GM04503 (cell line): ENCODE measurements at places on chromosomes 16 and 17.

- DNase-seq = no peak
Observed at GRCh38 chr16:13264749-13265552, 363.6 kb downstream of the SHISA9 start.

DNA sequence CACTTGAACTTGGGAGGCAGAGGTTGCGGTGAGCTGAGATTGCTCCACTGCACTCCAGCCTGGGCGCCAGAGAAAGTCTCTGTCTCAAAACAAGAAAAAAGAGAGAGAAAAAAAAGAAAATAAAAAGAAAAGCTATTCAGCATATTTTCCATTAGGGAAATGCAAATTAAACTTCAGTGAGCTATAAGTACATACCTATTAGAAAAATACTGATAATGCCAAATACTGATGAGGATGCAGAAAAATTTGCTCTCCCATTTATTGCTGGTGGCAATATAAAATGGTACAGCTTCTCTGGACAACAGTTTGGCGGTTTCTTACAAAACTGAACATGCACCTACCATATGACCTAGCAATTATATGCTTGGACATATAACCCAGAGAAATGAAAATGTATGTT is 9.8 kb downstream of the KRT10 start:
- no peak for DNase-seq

- no peak for DNase-seq
Observed at GRCh38 chr16:73916829-73917594, 379.6 kb upstream of the PSMD7 start.

- no peak for DNase-seq
Observed at GRCh38 chr17:44558334-44558709, 1.0 kb downstream of the FZD2 start.

DNA sequence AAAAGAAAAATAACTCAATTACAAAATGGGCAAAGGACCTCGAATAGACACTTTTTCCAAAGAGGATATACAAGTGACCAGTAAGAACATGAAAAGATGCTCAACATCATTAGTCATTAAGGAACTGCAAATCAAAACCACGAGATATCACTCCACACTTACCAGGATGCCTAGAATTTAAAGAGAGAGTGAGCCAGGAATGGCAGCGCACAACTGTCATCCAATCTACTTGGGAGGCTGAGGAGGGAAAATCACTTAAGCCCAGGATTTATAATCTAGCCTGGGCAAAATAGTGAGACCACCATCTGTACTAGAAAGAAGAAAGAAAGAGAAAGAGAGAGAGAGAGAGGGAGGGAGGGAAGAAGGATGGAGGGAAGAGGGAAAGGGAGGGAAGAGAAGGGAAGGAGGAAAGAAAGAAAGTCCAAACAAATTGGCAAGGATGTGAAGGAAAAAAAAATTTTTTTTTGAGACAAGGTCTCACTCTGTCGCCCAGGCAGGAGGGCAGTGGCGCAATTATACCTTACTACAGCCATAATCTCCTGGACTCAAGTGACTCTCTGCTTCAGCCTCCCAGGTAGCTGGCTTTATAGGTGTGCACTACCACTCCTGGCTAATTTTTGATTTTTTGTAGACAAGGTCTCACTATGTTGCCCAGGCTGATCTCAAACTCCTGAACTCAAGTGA is 22.6 kb downstream of the TBX2 start:
- no peak for DNase-seq

DNA sequence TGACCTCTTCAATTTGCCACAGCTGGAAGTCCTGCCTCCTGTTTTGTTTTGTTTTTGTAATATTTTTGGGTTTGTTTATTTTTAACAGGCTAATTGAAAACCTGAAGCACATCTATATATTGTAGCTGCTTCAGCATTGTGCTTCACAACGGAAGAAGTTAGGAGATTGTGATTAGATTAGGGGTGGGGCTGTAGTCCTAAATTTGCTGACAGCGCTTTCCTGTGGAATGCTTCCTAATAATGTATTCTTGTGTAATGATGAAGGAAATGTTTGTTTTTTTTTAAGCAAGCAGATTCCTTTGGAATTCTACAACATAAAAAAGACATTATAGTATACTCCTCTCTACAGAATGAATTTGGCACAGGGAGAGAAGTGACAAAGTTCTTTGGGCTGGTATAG is 70.1 kb downstream of the NLK start:
- DNase-seq = no peak

- no peak for DNase-seq
Observed at GRCh38 chr17:64091116-64091515, 38.8 kb downstream of the ERN1 start.

DNA sequence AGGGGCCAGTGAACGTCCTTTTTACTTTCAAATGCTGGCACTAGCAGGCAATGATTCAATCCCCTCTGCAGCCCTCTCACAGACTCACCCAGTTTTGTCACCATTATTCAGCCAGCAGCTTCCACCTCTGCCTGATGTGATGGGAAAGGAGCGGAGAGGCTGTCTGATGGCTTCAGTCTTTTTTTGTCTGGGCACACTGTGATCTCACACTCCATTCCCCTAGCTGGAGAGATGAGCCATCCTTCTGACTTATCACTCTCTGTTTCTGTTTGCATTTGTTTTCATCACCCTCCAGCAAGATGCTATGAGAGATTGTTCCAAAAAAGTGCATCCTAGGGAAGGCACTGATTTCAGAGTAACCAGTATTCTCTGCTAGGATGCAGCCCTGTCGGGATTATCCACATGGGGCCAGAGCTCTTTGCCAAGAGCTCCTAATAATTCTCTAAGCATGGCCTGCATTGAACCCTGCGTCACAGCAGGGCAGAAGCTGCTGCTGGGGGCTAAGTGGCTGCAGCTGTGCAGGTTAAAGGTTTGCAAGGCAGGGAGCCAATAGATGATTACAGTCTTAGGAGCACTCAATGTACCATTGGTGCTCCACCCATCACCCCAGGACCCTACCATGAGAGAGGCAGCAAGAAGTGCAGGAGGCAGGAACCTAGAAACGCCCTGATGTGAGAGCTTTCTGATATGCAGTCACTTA is 236.1 kb upstream of the C16orf82 start:
- DNase-seq = no peak

- DNase-seq = peak; percentile 39
Observed at GRCh38 chr16:85610446-85611193, 2.5 kb upstream of the GSE1 start.

- DNase-seq = no peak
Observed at GRCh38 chr17:55186937-55187770, 77.6 kb upstream of the HLF start.

- DNase-seq = no peak
Observed at GRCh38 chr17:50634224-50634914, at the start of gene ABCC3. Gene ABCC3 (plus strand): TSS chr17:50634881. CDS start chr17:50634937, 56 bp downstream.

DNA sequence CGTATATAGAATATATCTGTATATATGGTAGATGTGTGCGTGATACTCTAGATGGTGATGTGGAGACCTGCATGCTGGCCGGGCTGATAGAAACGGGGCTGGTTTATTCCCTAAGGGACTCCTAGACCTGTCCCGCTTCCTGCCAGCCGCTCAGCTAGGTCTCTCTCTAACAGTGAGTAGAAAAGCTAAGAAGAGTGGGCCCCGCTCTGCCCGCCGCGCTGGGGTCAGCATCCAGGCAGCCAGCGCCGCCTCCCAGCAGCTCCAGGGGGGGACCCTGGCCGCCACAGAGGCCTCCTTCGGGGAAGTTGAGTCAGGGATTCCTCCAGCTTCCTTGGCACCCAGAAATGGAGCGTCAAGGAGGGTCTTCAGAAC is 9.4 kb downstream of the CYGB start:
- no peak for DNase-seq

DNA sequence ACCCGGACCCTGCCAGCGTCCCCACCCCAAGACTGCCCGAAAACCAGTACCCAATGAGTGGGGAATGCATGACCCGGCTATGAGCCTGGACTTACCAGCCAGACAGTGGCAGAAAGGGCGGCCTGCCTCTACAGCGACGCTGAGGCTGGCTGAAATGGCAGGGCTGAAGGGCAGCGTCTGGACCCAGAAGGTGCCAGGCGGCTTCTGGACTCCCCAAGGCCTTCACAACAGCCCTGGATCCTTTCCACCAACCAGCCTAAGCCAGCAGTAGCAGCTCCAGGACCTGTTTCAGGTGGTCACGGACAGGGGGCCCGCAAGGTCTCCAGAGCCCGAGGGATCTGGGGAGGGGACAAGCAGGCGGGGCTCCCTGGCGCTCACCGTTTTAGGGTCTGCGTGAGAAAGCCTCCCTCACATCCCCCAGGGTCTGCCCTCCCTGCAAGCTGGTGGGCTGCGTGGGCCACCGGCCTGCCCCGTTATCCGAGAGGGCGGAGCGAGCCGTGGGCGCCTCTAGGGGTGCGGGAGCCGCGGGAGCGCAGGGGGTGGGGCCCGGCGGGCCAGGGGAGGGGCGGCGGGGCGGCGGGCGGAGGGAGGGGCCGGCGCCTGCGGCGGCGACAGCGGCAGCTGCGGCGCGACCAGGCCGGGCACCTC is at the start of gene RIPOR1:
Gene RIPOR1, plus strand, starts transcription at position 608 of the 648 bp plus-strand sequence. CDS start 9,618 bp downstream, outside the sequence.
- no peak for DNase-seq
